CD4-positive, alpha-beta T cell treated with Interleukin-6 at 100 ng/mL for 8 hours (primary cell): ENCODE measurements at places on chromosomes 7 and 10.

GRCh38 chr7:149765399-149766121 lies 7.8 kb downstream of the ZNF467 start:
- DNase-seq, result no peak

GRCh38 chr10:113965077-113965476 lies 78.6 kb upstream of the ADRB1 start:
- DNase-seq, result no peak

- peak; percentile 68 for DNase-seq
Observed at GRCh38 chr10:29998142-29998808, 61.1 kb downstream of the JCAD start.

- DNase-seq, result no peak
Observed at GRCh38 chr10:106399112-106399511, 765.4 kb downstream of the SORCS1 start.

- no peak for DNase-seq
Observed at GRCh38 chr10:98308669-98309365, 40.8 kb upstream of the LOXL4 start.

- no peak for DNase-seq
Observed at GRCh38 chr10:46002916-46003693, 27.3 kb downstream of the NCOA4 start.

DNA sequence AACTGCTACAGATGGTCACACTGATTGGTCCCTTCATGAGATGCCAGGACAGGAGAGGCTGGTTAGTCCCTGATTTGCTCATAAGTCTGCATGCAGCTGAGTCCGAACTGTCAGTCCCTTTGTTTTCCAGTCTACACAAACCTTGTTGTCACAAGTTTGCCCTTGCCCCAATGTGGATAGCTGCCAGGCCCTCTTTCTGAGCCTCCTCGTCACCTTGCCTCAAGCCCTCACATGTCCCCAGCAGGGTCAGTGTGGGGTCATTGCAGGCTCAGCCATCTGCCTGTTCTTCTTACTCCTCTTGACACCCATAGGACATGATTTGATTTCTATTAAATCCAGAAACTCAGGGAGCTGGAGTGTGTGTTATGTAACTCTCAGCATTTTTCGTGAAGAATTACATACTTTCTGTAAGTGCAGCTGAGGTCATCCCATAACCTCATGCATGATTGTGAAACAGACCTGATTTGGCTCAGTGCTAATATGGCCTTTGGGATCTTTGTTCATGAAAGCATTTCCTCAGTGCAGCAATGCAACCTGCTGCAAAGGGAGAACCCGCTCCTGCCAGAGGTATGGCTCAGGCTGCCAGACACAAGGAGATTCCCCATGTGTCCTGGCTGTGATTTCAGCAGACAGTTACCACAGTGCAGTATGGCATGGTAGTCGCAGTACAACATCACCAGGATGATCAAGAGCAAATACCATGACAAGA lies 70.0 kb upstream of the ZMIZ2 start:
- DNase-seq, result no peak

DNA sequence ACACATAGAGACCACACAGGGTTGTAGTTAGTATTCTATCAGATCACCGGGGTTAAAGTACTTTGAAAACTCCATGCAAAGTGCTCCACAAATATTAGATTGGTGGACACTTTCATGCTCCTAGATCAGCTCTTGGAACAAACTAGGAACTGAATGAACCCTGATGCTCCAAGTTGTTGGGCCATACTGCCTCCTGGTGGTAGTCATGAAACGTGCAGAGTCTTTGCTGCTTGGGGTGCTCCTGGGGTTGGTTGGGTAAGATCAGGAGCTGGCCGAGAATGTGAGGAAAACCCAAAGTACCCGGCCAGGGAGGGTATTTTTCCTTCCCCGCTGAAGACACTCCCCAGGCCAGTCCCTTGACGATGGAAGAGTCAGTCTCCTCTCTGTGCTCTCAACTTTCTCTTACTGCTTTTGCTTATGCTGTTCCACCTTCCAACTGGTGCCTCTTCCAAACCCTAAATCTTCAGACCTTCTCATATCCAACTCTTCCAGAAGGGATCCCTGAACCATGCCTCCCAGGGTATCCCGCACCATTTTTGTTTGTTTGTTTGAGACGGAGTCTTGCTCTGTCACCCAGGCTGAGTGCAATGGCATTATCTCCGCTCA lies 918 bp upstream of the RPEL1 start:
- peak; percentile 58 for DNase-seq

DNA sequence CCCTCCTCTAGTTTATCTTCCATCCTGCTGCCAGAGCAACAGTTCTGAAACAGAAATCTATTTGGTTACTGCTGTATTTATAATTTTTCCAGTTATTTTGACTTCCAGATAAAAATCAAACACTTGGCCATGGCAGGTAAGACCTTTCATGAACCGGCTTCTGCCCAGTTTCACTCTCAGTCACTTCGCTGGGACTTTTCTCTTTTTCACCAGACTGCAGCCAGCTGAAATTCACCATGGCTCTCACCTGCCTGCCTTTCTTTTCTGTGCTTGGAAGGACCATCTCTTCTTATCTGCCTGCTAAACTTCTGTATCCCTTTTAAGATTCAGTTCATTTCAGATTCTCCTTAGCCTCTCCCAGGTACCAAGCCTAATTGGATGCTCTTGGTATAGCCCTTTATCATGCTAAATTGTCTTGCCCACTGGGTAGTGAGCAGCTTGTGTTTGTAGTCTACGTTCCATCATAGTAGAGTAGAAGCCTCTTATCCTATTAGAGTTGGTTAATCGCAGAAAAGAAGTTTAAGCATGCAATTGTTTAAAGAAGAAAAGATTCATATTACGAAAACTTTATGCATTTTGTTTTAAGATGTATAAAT lies 71.7 kb downstream of the TAF3 start:
- no peak for DNase-seq

GRCh38 chr7:4849390-4849789 lies 12.4 kb downstream of the PAPOLB start:
- no peak for DNase-seq

DNA sequence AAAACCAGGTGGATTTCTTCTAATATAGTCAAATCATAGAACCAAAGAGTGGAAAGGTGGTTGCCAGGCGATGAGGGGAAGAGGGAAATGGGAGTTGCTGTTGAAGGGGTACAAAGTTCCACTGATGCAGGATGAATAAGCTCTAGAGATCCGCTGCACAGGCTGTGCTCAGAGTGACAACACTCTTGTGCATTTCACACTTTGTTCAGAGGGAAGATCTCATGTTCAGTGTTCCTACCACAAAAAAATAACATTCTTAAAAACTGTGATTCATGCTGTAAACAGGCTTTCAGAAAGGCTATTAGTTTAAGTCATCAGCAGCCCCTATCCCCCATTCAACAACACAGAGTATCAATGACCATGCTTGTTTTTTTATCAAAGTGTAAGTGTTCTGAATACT lies 213.8 kb downstream of the COBL start:
- DNase-seq, result no peak

GRCh38 chr10:62297857-62298256 lies 29.2 kb upstream of the RTKN2 start:
- DNase-seq, result no peak

- DNase-seq, result peak; percentile 56
Observed at GRCh38 chr10:132961787-132962622, 19.6 kb upstream of the CFAP46 start.

- no peak for DNase-seq
Observed at GRCh38 chr10:33862536-33863105, 528.2 kb upstream of the NRP1 start.

GRCh38 chr7:77247206-77247850 lies 47.7 kb upstream of the FGL2 start:
- peak; percentile 82 for DNase-seq

- no peak for DNase-seq
Observed at GRCh38 chr10:7846591-7846990, 28.3 kb downstream of the TAF3 start.

DNA sequence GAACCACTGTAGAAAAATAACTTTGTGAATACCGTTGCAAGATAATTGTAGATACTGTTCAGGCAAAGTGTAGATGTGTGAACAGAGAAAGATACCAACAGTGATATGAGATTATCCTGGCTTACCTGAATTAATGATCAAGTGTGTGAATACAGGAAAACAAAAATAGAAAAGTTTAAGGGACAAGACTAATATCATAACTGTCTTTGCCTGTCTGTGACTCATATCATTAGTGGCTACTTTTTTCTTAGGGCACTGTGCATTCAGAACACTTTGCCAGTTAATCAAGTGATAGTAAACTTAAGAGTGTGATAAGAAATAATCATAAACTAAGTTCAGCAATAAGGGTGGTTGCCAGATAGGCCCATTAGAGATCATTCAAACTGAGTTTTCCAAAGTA lies 323.0 kb upstream of the LRGUK start:
- DNase-seq, result no peak

DNA sequence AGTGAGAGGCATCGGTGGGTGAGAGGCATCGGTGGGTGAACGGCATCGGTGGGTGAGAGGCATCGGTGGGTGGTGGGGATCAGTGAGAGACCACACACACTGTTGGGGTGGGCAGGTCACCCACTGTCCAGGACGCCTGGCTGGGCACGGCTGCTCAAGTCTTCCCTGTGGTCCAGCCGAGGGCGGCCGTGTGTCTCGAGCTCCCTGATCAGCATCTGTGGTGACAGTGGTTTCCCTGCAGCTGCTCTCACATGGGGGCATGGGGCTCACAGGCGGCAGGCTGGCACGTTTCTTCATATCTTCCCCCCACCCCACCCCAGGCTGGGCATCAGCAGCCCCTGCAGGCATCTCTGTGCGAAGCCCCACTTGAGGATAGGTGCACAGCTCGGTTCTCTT lies 78.2 kb downstream of the NKX6-2 start:
- no peak for DNase-seq

- DNase-seq, result no peak
Observed at GRCh38 chr7:94129443-94130140, 125.4 kb upstream of the BET1 start.
